ENCODE measurements at places on chromosomes 6 and 20.

DNA sequence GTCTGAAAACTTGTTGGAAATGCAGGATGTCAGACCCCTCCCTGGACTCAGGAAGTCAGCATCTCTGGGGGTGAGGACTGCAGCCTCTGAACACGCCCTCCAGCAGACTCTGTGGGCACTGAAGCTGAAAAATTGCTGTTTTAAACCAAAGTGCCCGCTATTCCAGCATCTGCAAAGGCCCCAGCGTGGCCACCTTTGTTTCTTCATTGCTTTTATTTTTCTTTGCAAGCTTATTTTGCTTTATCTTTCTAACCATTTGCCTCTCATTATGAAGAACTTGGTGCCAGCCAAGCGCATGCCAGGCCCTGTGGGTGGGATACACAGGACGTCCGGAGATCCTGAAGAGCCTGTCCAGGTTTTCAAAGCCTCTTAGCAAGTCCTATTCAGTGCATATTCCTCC is 203.9 kb upstream of the CST7 start:
- DNase-seq = no peak

DNA sequence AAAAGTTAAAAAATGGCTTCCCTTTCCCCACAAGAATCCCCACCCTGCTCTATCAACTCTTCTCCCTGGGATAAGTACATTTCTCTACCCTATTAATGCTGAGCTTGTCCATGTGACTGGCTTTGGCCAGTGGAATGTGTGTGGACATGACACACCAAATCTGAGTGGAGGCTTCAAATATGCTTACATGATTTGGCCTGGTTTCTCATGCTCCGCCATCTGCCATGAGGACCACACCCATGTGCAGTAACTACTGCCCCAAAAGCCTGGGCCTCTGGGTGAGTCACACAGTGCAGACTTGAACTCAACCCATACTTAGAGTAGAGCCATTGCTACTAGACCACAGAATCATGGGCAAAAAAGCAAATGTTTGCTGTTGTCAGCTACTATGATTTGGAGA is 65.4 kb downstream of the PRND start:
- no peak for DNase-seq

- DNase-seq = no peak
These were observed 93.3 kb upstream of the MARCKS start for GRCh38 chr6:113763876-113764275.

DNA sequence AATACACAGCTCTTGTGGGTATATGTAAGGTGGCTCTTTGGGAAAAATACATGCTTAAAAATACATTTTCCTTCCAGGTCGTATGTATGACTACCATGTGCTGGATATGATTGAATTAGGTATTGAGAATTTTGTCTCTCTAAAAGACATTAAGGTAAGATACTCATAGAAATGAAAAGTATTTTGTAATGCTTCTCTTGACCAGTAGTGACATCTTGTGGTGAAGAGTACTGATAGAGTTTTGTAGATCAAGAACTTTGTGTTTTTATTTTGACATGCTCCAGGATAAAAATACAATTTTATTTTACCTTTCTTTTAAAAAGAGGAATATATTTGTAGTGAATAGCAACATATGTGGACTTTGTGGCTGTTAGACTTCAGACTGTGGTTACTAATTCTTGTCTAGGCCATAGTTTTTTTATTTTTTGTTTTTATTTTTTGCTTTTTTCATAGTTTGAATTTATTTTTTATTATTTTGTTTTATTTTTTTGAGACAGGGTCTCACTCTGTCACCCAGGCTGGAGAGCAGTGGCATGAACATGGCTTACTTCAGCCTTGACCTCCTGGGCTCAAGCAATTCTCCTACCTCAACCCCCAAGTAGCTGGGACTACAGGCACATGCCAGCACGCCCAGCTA is 17.9 kb downstream of the RPF2 start:
- DNase-seq = no peak

- DNase-seq = no peak
These were observed 11.9 kb downstream of the TULP4 start for GRCh38 chr6:158324136-158324535.

GRCh38 chr20:1204113-1204512 is 859 bp downstream of the C20orf202 start:
- DNase-seq = no peak

DNA sequence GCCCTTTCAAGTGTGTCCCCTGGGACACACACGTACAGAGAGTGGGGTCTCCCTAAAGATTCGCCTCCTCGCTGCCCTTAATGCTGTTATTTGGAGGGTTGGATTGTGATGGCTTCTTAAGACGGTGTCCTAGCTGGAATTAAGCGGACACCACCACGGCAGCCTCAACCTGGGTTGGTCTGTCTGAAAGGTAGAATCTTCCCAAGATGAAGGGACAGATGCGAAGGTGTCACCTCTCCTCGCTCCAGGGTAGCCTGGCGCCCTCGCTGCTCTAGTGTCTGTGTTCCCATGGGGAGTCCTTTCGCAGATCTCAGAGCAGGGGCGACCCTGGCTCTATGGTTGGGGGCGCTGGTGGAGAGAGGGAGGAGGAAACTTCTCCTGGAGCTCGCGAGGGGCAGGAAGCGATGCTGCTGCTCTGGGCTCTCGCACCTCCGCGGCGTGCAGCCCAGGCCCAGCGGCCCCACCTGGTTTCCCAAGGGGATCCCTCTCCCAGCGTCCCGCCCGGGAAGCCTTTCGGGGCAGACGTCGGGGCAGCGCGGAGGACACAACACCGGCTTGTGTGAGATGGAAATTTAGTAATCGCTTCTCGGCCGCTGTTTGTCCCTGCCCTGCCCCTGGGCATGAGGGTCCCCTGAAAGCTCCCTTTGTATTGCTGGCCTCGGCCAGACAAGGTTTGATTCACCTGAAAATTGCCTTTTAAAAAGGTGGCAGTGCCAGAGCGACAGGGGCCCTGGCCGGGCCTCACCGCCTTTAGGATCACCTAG is 1.7 kb downstream of the RSPO3 start:
- peak; percentile 62 for DNase-seq

- no peak for DNase-seq
These were observed 8.0 kb upstream of the NPBWR2 start for GRCh38 chr20:64115171-64115911.

GRCh38 chr6:11732036-11732631 is 46.5 kb downstream of the ADTRP start:
- DNase-seq = peak; percentile 95

DNA sequence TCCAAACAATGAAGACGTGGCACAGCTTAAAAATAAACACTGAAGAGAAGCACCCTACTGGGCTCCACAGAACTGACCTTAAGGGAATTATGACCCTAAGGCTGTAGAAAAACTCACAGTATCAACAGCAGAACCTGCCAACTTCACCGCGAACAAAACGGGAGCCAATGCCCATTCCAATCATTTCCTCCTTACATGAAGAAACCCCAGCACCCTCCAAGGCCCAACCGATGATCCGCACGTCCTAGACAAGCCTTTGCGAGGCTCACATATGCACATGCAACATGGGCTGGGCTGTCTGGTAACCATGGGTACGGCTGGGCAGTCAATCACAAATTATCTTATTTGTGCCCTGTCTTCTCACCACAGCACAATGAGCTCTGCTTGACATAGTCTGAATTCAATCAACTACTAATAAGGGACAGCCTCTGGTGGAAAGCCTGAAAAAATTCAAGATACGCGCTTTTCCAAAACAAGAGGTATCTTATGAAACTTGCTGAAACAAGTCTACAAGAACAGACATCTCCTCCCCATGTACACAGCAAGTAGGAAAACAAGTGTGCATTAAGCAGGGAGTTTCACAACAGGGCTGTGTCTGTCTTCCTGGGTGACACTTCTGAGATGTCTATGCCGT is 1.7 kb downstream of the DIDO1 start:
- no peak for DNase-seq

DNA sequence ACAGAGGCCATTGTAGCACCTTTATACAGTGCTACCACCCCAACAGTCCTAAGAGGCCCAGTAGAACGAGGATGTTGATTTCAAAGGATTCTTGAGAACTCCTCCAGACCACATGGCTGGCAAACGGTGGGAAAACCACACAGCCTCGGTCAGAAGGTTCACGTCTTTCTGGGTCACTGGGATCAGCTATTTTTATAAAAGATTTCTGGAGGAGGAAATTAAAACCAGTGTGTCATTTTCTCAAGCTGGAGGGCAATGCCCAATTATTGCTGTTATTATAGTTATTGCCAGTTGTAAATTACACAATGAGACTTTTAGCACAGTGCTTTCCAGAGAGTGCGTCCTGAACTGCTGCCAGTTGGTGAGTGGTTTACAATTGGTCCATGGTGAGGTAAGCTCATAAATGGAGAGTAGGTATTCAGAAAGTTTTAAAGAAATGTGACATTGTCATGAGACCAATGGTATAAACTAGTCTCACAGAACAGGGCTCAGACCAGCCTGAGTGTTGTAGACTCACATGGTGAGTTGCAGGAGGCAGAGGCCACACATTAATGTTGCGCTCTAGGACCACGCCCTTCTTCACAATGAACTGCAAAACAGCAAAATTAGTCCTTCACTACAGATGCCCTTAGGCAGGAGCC is 8.4 kb upstream of the PPP1R14C start:
- DNase-seq = no peak

- no peak for DNase-seq
These were observed 36.4 kb downstream of the ELOVL5 start for GRCh38 chr6:53312355-53312754.

- DNase-seq = no peak
These were observed 88.8 kb downstream of the SASH1 start for GRCh38 chr6:148431413-148431812.

DNA sequence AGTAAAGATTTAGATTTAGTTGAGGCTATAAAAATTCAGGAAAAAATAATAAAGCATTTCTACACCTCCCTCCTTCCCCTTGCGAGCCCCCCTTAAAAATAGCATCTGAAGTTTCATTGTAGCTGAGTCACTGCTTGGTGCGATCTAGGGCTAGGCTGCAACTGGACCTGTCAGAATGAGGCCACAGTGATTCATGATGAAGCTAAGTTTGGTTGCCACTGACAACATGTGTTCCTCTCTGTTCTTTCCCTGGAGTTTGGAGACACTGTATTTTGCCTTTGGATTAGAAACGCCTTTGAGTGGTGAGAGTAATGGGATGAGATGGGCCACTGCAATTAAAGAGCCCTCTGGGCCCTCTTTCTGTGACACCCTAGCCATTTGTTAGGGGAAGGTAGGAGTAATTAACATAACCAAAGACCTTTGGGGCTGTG is 334.1 kb downstream of the NRN1 start:
- peak; percentile 50 for DNase-seq
